ENCODE measurements at places on chromosomes 4 and X.

GRCh38 chrX:9324676-9325075, 140.2 kb upstream of the TBL1X start:
- DNase-seq: no peak

GRCh38 chrX:85573801-85574200, 194.3 kb upstream of the POF1B start:
- no peak for DNase-seq

GRCh38 chr4:159158985-159159384, 56.1 kb downstream of the RAPGEF2 start:
- DNase-seq: no peak

DNA sequence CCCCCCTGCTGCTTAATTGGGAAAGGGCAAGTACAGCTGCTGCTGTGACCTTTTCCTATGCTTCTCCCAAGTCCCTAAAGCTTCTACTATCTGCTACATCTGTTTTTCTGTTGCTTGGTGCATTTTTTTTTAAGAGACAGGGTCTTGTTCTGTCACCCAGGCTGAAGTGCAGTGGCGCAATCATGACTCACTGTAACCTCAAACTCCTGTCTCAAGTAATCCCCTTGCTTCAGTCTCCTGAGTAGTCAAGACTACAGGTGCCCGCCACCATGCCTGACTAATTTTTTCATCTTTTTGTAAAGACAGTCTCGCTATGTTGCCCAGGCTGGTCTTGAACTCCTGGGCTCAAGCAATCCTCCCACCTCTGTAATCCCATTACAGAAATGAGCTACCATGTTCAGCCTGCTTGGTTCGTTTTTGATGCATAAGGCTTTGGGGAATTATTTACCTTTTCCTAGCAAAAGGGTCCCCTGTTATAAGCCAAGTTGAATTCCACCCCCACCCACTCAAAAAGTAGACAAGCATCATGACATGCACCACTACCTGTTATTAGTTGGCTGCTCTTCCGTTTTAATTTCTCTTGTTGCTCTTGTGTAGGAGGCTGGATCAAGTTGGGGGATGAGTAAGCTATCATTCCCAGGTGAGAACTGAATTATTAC, 39.6 kb downstream of the DGKK start:
- DNase-seq: no peak

DNA sequence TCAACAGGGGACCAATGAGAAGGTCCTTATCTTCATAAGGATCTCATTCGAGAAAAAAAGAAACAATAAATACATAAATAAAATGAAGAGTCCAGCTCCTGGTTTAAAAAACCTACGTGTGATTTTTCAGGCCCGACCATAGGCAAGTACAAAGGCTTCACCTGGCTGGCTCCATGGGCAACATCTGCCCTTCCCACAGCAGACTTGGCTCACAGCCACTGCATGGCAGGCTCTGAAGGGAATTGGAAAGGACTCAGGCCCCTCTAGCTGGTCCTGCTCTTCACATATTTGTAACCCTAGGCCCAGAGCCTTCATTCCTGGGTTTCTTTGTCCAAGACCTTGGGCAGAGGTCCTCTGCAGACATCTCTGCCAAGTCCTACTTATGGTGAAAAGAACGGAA, 228.1 kb downstream of the QDPR start:
- DNase-seq: no peak

- no peak for DNase-seq
Measured at GRCh38 chrX:34956916-34957315, 14.3 kb downstream of the FAM47B start.

DNA sequence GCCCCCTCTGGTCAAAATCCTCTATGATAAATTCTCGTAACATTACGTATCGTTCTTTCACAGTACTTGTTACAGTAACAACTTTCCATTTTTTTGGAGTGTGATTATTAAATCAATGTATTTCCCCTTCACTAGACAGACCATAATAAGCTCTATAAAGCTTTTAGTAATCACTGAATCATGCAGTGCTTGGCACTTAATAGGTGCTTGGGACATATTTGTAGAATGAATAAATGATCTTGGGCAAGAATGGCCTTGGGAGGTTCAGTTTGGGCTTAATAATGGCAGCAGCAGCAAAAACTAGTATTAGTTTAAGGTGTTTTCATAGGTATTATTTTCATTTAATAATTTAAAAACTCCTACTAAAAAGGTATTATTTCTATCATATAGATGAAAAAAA, 33.4 kb upstream of the SFRP2 start:
- DNase-seq: no peak

DNA sequence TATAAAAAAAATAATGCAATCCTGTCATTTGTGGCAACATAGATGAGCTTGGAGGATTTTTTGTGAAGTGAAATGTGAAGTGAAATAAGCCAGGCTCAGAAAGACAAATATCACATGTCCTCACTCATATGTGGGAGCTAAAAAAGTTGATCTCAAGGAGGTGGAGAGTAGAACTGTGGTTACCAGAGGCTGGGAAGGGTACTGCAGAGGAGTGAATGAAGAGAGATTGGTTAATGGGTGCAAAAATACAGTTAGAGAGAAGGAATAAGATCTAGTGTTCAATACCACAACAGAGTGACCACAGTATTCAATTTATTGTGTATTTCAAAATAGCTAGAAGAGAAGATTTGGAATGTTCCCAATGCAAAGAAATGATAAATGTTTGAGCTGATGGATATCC, 13.4 kb upstream of the ZCCHC18 start:
- no peak for DNase-seq

DNA sequence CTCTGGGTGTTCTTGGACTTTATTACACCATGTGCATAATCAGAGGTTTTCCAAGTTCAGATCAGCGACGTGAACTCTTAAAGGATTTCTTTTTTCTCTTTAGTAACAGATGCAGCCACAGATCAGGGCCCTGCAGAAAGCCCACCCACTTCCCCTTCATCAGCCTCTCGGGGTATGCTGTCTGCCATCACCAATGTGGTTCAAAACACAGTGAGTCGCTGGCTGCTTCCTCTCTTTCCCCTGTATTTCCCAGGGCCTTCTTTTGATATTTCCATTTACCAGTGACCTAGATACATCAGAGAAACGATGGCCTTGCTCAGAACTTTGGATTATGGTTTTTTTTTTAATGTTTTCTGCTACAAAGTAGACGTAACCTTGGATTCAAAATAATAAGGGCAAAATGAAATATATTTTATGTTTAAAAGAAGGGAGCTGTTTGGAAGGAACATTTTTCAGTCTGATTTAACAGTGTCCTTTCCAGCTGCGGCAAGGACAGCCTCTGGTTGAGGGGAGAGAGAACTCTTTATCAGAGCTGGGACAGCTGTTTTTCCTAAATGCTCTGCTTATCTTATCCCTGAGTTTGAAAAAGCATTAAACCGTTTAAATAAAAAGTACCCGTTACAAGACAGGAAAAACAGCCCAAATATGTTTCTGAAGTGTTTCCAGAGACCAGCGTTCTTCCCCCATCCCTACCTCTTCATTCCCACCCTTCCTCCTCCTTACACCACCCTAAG, 38.2 kb downstream of the FAM114A1 start:
- DNase-seq: no peak

DNA sequence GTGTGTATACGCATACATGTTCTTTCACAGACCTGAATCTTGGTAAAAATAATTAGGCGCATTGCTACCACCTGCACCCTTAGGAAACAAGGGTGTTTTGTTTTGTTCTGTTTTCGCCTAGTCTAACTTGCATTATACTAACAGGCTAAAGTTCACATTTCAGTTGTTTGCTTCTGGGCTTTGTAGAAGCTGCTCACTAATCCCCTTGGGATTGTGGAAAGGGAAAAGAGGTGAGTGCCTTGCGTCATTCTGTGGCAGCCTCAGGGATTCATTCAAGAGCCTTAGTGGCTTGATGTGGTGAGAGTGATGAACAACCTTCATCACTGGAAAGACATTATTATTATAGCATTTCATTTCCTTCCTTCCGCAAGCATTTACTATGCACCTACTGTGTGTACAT, 331.1 kb downstream of the ADGRL3 start:
- no peak for DNase-seq

GRCh38 chr4:165331359-165331758, 3.9 kb downstream of the MSMO1 start:
- DNase-seq: no peak

DNA sequence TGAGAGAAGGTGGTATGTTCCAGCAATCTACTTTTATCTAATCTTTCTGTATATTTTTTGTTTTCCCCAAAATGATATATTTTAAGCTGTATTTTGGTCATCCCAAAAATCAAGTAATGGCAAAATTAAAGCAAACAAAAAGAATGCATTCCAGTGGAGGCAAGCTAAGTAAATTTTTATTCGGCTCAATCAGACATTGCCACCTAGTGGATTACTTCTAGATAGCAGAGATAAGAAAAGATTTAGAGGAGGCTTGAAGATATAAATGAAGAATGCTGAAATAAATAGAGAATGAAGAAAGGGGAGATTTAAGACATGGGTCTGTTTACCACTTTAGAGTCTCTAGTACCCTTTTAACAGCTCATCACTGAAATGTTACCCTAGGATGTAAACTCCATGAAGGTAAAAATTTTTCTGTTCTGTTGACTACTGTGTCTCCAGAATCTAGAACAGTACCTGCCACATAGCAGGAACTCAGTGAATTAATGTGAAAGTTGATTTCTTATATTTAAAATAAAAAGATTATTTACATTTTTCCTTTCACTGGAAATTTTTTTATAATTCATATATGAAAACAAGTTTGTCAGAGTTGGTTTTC, 110.9 kb upstream of the ANK2 start:
- DNase-seq: no peak

DNA sequence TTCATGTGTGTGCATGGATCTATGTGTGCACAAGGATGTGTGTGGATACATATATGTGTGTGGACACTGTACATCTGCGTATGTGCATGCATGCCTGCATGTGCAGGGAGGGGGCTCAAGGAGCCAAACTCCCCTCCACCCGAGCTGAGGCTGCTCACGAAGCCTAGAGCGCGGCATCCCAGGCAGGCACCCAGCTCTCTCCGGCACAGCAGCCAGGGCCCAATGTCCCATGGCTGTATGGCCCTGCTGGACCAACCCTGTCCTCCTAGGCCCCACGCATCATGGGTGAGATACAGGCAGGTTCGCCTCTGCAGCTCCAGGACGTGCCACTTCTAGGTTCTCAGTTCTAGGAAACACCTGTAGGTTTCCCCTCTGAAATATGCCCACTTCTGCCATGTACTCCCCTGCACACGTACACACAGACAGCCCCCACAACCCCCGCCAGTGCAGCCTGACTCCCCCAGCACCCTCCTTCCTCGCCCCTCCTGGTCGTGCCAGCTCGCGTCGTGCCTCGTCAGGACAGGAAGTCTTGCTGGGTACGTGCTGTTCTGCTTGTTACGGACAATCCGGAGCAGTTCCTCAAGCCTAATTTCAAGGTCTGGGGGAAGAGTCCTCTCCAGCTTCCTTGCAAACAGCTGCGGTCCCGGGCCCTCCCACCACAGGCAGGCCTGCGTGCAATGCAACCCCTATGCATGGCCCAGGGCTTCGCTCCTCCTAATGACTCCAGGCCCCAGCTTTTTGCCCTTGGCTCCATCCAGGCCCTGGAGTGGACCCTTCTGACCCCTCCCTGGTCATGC, 3.2 kb upstream of the ADRA2C start:
- DNase-seq: no peak
